ENCODE measurements at places on chromosomes 3 and 15.

- DNase-seq = no peak
These were observed 1.9 kb upstream of the CHST14 start for GRCh38 chr15:40468898-40469331.

DNA sequence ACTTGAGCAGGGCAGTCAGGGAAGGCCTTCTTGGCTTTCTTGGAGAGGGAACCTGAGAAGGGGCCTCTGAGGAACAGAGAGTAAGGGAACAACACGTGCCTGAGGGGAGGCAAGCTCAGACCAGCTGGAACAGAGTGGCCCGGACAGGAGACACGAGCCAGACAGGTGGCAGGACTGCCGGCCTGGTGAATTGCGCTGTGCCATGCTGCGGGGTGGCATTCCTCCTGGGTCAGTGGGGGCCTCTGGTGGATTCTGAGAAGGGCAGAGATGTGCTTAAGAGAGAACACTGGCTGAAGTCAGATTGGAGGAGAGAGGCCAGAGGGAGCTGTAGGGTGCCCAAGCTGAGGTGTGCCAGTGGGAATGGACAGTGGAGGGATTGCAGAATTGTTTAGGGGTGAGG is 4.9 kb downstream of the CHAC1 start:
- DNase-seq = no peak

- DNase-seq = no peak
These were observed 302.4 kb upstream of the ATP10A start for GRCh38 chr15:26165546-26165945.

GRCh38 chr3:171760477-171760876 is 49.8 kb downstream of the PLD1 start:
- DNase-seq = no peak

- no peak for DNase-seq
These were observed 204.2 kb downstream of the DIPK2A start for GRCh38 chr3:144175644-144176425.

GRCh38 chr15:70262591-70263274 is 165.0 kb upstream of the TLE3 start:
- no peak for DNase-seq

DNA sequence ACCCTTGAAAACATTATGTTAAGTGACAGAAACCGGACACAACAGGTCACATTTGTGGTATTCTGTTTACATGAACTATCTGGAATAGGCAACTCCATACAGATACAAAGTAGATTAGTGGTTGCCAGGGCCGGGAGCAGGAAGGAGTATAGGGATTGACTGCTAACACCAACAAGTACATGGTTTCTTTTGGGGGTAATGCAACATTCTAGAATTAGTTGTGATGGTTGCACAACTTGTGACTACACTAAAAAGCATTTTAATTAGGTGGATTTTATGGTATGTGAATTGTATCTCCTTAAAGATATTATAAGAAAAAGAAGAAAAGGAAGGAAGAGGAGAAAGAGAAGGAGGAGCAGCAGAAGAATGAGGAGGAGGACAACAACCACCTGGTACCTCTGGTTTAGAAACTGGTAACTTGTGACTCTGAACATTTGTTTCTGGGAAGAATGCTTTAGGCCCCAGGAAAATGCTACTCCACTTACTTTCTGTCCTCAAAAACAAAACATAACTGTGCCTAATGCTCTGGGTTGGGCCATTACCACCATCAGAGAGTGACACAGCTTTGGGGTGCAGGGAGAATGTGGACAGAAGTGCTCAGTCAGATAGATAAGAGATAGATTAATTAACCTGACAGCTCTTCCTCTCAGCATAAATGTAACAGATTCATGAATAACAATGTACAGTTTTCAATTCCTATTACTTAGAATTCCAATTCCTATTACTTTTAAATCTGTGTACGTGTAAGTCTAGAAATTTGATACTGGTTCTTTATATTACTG is 20.3 kb downstream of the SETMAR start:
- peak; percentile 22 for DNase-seq

- DNase-seq = no peak
These were observed 41.8 kb downstream of the GOLGB1 start for GRCh38 chr3:121707531-121708273.

DNA sequence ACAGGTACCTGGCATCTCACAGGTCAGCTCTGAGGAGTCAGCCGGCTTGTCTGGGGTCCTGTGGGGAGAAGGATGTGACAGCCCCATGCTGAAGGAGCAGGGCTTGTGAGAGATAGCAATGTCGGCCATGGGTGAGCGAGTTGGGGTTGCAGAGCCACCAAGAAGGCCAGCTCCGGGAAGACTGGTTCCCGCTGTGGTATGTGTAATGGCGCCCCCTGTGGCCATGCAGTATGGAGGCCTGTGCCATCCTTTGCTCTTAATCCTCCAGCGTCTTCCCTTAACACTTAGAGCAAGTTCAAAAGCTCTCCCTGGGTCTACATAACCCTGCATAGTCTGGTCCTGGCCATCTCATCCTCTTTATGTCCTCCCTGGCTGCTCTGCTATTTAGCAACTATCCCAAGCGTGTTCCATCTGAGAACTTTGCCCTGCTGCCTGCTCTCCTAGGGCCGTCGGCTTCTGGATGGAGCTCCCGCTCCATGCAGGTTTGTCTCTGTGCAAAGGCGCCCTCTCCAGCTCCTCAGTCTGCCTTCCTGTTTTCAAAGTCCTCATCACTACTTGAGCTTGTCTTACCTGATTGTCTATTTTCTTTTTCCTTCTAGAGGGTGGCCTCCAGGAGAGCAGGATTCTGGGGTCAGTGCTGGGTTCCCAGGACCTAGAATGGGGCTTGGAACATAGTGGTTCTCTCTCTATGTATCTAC is 40.8 kb upstream of the IQCF6 start:
- no peak for DNase-seq

- DNase-seq = no peak
These were observed 127.4 kb downstream of the FOXP1 start for GRCh38 chr3:71456156-71456555.

DNA sequence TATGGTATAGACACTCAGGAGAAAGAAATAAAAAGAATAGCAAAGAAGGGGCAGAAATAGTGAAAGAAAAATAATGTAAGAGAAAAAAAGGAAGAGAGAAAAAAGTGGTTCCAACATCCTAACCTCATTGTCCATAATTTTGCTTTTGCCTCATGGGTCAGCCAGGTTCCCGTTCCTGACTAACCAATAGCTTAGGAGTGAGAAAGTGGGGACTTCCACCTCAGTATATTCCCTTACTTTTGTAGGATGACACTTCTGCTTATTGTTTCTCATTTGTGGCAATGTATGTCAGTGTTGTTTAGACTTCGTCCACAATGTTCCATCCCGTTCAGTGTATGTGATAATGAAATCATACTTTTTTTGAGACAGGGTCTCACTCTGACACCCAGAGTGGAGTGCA is 9.3 kb upstream of the SLC12A8 start:
- DNase-seq = no peak

- peak; percentile 21 for DNase-seq
These were observed 558 bp downstream of the DTWD1 start for GRCh38 chr15:49621401-49621811.

DNA sequence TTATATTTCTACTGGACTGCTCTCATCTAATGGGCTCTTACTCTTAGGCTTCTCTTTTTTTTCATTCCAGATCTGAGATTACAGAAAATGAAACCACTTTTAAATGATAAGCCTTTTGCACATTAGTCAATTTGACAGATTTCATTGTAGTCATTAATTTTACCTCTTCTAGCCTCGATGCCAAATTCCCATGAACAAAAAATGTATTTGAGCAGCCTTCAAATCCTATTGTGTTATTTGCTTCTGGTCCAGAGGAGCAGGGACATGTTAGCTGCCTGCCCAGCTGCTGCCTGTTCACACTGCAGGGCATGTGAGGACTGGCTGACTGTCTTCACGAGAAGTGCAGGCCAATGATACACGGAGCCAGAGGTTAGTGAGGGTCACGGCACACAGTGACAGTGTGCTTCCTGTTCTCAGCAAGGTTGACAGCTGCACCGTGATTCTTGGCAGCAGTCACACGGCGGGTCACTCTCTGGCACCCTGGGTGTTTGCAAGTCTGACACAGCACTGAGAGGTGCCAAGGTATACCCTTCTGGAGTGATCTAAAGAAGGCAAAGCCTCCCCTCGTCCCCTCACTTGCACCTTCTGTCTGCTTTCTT is 40.8 kb downstream of the KAT2B start:
- no peak for DNase-seq

GRCh38 chr3:29307295-29307694 is 26.4 kb downstream of the RBMS3 start:
- DNase-seq = no peak

GRCh38 chr3:125582707-125583106 is 12.6 kb downstream of the OSBPL11 start:
- peak; percentile 30 for DNase-seq

DNA sequence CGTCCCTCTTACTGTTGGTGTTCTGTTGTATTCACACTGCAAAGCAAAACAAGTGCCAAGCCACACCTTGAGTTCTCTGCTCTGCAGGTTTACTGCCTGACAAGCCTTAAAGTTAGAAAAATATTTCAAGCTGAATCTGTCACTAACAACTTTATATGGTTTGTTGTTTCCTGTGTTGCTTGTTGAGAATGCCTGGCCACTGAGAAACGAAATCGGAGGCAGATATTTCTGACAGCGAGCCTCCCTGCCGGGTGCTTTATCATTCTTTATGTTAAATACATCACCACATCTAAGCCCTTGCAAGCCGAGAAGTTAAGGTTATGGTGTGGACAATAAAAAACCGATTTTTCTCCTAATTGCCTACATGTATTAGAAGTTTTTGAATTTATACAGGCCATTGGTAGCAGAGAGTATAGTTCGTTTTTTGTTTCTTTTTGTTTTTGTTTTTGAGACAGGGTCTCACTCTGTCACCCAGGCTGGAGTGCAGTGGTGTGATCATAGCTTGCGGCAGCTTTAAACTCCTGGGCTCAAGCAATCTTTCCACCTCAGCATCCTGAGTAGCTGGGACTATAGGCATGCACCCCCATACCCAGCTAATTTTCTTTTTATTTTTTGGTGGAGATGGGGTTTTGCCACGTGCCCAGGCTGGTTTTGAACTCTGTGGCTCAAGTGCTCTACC is 188.4 kb upstream of the ICE2 start:
- no peak for DNase-seq

DNA sequence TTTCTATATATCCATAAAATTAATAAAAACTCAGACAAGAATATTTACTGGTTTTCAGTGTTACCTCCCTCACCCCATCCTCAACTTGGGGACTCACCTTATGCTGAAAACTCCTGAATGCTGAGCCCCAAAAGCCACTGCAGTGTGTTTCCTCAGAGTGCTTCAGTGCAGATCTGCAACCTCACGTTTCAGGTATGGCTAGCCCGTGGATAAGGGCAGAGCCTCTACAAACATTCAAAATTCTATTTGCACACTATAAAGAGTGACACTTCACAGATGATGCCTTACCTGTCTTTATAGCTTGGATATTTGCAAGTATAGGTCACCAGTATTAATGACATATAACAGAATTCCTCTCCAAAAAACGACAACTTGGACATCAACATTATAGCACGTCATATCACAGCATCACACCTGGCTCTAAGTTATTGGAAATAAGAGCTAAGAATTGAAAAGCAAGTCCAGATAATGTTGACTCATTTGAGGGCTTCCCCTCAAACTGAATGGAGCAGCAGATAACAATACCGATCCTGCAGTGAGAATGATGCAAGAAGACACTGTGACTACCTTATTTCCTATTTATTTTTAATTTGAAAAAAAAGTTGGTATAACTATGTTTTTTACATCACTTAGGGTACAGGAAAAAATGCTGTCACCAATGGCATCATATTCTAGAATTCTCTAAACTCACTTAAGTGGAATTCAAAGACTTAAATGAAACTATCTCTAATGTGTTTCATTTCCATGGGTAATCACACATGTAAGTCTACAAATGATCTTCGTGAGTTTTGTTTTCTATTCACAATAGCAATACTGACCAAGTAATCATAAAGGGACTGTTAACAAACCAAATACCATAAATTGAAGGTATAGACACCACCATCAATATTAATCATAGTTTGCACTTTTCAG is 40.7 kb upstream of the RSL24D1 start:
- no peak for DNase-seq

GRCh38 chr15:72222393-72222792 is 8.6 kb downstream of the PKM start:
- no peak for DNase-seq

DNA sequence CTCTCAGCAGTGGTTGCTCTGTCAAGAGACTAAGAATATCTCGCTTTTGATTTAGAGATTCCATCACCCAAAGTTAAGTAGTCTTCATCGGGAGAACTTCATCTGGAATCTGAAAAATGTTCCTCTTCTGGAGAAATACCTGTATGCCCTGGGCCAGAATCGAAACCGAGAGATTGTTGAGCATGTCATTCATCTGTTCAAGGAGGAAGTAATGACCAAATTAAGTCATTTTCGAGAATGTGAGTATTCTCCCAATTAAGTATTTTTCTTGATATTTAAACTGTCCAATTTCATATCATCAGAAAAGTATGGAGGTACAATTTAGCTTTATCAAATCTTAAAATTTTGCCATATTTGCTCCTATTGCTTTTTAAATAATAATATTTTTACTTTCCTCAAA is 12.9 kb upstream of the PSMA4 start:
- DNase-seq = no peak

DNA sequence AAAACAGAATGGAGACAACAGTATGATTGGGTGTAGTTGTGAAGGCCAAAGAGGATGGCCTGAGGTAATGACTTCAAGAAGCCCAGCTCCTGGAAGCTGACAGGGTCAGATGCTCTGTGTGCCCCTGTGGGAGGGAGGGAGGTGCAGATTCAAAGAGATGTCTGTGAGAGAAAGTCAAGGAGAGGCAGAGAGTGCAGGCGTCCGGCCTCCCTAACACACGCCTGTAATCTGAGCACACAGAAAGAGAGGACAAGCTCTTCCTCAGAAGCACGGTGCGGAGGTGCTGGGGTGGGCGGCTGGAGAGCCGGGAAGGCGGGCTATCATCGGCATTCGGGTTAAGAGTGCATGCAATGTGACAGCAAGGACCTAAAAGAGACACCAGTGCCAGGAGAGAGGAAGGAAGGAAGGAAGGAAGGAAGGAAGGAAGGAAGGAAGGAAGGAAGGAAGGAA is 238.2 kb upstream of the HES1 start:
- no peak for DNase-seq

GRCh38 chr3:150274372-150274771 is 133.7 kb upstream of the TSC22D2 start:
- no peak for DNase-seq

GRCh38 chr3:196691386-196691785 is 20.7 kb downstream of the CEP19 start:
- no peak for DNase-seq

GRCh38 chr3:60202052-60202726 is 1049.1 kb downstream of the FHIT start:
- DNase-seq = no peak

- no peak for DNase-seq
These were observed 383.9 kb upstream of the DPH6 start for GRCh38 chr15:35929740-35930444.

GRCh38 chr3:23519314-23520208 is 286.2 kb upstream of the UBE2E1 start:
- no peak for DNase-seq

- DNase-seq = no peak
These were observed 59.1 kb downstream of the ST6GAL1 start for GRCh38 chr3:186989429-186989828.
